ENCODE measurements at places on chromosomes 6 and 20.
A peak's percentile ranks its signal among the peaks of the same experiment; 100 is the strongest.

DNA sequence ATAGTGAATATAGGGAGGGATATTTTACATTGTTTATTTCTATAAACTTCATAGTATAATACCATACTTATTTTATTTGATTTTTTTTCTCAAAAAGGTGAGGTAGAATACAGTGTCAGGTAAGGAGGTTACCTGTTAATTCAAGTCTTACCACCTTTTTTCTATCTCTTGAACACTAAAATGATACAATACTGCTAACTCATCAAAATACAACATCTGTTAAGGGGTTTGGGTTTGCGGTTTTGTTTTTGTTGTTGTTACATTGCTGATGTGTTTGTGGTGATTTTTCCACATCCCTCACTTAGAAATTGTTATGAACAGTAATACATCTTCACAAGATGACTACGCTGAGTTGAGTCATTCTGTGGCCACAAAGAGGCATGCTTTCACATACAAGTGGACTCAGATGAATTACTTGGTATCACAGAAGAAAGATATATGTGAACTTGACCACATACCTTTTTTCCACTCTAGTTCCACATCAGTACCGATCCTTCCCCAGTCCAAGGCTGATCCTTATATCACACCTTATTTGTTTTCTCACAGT lies 139.4 kb upstream of the ID4 start:
- no peak for DNase-seq

DNA sequence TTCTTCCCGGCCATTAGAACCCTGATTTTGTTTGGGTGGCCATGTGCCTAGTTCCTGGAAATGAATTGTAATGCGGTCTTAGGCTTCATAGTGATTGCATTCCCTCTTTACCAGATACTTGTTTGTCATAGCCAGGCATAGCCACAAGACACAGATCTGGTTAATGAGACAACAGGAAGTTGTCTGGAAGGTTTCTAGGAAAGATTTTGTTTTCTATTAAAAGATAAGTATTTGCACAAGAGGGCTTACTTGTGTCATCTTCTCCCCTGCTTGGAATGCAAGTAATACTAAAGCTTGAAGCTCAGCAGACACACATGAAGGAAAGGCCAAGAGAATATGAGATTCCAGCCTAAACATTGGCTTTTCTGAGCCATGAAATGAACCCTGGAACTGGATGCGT lies 12.9 kb downstream of the FARS2 start:
- DNase-seq: no peak

- DNase-seq: no peak
Measured at GRCh38 chr20:48336597-48336996, 491.2 kb downstream of the PREX1 start.

GRCh38 chr6:38973178-38974057 lies 75.2 kb upstream of the GLP1R start:
- DNase-seq: peak; percentile 55

DNA sequence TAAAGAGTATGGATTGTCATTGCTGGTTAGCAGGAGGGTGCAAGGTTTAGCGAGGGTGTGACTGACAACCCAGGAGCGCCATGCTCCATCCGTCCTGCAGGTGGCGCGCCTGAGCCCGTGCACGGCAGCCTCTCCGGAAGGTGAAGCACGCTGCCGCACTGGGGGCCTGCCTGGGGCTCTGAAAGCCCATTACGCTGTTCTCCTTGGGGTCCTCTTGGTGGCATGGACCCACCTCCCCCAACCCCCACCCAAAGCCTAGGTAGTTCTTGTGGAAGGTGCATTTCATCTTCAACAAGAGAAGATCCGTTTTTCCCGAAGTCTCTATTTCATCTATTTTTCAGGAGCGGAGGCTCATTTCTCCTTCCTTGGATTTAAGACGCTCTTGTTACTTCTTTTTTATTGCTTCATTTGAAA lies 197.4 kb upstream of the KCNG1 start:
- no peak for DNase-seq

DNA sequence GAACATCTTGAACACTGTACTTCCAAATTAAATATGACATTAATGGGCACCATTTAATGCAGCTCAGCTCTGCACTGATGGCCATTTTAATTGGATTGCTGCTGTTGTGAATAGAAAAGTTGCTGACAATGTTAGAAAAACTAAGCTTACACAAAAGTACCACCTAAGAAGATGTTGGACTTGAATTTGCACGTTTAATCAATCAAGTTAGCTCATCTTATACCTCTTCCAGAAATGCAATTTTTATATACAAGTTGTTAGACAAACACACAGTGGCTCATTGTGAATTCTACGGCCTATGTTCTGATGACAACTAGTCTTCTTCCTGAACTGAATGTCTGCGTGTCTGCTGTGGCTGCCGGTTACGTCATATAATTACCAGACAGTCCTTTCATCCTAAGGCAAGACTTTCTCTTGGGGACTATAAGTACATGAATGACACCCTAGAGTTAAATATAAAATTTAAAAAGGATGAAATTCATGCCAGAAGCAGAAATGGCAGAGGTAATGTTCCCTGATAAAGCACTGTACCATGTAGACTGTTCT lies 330.2 kb downstream of the EPM2A start:
- no peak for DNase-seq

DNA sequence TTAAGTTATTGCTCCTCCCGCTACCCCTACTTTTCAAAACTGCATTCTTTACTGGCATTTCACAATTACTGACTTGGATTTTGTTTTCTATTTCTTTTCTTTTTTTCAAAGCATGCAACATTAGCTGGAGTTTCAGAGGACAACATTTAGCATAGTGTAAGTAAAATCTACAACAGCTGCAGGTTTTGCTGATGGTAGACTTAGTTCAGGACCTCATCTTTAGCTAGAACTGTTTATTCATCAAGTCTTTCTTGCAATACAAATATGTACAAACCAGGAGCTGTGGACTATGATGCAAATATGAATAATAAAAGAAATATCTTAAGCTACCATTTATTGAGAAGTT lies 728 bp upstream of the CEP162 start:
- DNase-seq: no peak

- no peak for DNase-seq
Measured at GRCh38 chr20:23596579-23597250, 9.0 kb downstream of the CST9 start.

DNA sequence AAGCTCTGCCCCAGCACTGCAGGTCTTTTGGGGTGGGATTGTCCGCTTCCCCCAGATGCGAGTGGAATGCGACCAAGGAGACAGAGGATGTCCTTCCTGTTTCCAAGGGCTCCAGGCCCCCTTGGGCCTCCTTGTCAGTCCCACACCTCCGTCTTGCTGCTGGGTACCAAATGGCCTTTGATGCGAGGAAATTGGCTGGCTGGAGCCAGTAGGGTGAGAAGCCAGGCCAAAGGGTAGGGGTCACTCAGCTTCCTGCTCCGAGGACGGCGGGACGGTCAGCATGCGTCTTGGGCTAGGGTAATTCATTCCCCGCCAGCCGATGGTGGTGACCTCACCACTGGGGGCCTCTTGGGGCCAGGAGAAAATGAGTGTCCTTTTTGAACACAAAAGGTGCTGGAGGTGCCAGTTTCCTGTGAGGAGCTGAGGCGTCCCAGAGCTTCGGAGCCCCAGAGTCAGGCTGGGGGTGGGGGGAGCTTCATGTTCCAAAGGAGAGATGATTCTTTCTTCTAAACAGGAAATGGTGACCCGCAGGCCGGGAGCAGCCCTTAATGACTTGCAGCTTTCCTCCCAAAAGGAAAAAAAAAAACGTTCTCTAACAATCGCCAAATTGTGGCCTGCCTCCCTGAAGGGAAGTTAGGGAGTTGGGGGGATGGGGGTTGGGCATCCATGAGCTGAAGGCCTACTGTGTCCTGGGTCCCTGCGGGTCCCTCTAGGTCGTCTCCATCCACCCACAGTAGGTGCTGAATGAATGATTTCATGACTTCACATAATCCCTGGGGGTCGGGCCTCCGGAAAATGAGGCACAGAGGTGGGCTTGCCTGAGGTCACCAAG lies 6.7 kb downstream of the SNAI1 start:
- no peak for DNase-seq

GRCh38 chr20:51143652-51144051 lies 120.7 kb upstream of the KCNG1 start:
- DNase-seq: no peak

DNA sequence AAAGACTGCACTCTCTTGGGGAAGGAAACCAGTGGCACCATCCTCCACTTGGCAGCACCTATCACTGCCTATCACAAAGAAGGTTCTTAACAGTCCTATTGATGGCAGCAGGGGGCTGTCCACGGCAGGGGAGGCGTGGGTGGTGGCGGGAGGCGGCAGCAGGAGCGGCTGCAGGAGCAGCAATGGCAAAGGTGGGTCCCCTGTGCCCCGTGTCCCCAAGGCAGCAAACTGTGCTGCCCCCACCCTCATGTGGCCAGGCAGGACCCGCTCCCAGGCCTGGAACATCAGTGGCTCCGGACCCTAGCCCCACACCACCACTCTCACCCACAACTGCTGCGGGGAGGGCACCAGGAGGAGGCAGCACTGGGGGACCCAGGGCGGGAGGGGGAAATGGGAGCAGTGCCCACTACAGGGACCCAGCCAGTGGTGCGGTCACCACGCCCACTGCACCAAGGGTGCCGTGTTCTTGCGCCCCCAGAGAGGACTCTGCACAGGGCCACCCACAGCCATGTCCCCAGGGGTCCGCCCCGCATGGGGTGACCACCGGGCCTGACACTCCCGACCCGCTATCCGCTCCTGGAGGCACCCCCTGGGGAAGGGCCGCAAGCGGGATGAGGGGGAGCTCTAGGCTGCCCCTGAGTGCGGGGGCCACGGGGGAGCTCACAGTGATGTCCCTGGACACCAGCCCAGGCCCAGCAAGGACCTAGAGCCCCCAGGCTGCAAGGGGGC lies 54.6 kb downstream of the GMDS start:
- no peak for DNase-seq

- DNase-seq: no peak
Measured at GRCh38 chr6:111789598-111789997, 83.7 kb downstream of the FYN start.

GRCh38 chr6:34246249-34246562 lies 2.6 kb downstream of the SMIM29 start:
- no peak for DNase-seq

- DNase-seq: peak; percentile 47
Measured at GRCh38 chr6:147447835-147448611, 60.5 kb upstream of the SAMD5 start.

GRCh38 chr6:98844244-98845210 lies 10.2 kb downstream of the POU3F2 start:
- DNase-seq: no peak

GRCh38 chr20:48558906-48559305 lies 268.9 kb downstream of the PREX1 start:
- DNase-seq: no peak

- no peak for DNase-seq
Measured at GRCh38 chr6:34928695-34929094, 39.6 kb downstream of the ANKS1A start.

DNA sequence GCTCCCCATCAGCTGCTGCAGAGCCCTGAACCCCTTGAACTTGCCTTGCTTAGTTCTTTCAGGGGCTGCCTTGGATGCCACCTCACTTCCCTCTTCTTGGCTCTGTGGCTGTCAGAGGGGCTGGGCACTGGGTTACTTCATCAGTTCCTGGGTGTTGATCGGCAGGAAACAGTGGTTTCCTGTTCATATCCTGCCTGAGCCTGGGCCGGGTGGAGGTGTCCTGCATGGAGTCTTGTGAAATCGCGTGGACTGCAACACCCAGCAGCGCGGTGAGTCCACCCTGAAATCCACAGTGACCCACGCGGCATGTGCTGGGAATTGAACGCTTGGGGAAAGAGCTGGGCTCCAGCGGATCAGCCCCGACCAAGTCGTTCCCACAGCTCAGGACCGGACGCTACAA lies 97.5 kb downstream of the CDH26 start:
- DNase-seq: no peak

DNA sequence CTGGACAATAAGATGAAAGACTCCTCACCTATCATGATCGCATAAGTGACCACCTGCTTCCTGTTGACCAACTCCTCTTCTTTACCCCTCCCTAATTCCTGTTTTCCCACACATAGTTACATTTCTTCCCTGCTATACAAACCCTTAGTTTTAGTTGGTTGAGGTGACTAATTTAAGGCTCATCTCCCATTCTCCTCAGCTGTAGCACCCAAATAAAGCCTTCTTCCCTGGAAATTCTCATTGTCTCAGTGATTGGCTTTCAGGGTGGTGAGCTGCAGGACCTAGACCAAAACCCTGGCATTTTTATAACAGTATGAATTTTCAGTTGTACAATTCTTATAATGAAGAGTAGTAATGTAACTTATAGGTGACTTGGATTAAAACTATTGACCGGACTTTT lies 2.1 kb downstream of the FKBP1C start:
- DNase-seq: no peak

DNA sequence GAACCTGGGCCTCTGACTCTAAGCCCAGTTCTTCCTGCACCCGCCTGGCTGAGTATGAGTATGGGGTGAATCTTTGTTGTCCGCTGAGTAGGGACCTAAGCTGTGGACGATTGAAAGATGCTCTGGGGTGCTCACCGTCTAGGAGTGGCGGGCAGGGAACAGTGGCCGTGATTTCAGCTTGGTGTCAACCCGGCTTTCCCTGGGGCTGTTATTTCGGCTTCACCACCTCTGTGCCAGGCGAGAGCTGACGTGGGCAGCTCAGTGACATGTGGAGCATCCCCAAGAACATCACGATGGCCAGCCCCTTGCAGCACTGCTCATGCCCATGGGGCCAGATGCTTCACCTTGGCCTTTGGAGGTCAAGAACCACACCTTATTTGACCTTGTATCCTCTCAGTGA lies 102.6 kb downstream of the TOX2 start:
- DNase-seq: no peak

GRCh38 chr6:138529478-138529877 lies 30.2 kb upstream of the NHSL1 start:
- no peak for DNase-seq

GRCh38 chr20:3890999-3891929 lies 2.1 kb downstream of the PANK2 start:
- DNase-seq: no peak

Data from NCI-H774 (cell line).